ENCODE measurements at places on chromosomes 11 and 22. TPM values are rescaled to one million over a fixed set of nuclear protein-coding genes. Genes with fewer than 3 reads are reported as not detected.

The CCDC116 gene
- total RNA-seq = not detected

The CENPM gene
- 54.7 TPM for total RNA-seq

The UPK3A gene
- not detected for total RNA-seq

The MB gene
- total RNA-seq = not detected

The PARVG gene
- total RNA-seq = 0.50 TPM

The HIC2 gene
- 2.5 TPM for total RNA-seq

The SCN4B gene
- total RNA-seq = not detected

The MGAT3 gene
- total RNA-seq = 0.10 TPM

The BTG4 gene
- total RNA-seq = not detected

The TRIM29 gene
- total RNA-seq = not detected

The C11orf52 gene
- not detected for total RNA-seq

The KCNJ11 gene
- total RNA-seq = 0.33 TPM

The SERPING1 gene
- not detected for total RNA-seq

The HBB gene
- not detected for total RNA-seq

The GNAZ gene
- total RNA-seq = 0.70 TPM

The MS4A12 gene
- total RNA-seq = not detected

The HEPN1 gene
- 0.05 TPM for total RNA-seq
